Chondrocyte (in vitro differentiated cells): ENCODE measurements at places on chromosomes 4 and X. TPM values are rescaled to one million over a fixed set of nuclear protein-coding genes. Genes with fewer than 3 reads are reported as not detected.

PAGE1 gene
- total RNA-seq = not detected in 3 replicates

KCTD8 gene
- not detected in 3 replicates for total RNA-seq

MAGEC3 gene
- not detected in 3 replicates for total RNA-seq

CC2D2A gene
- 18.6 to 31.5 TPM (median 19.2 TPM) in 3 replicates for total RNA-seq

SSX7 gene
- total RNA-seq = not detected in 3 replicates

SULT1E1 gene
- total RNA-seq = 1.2 to 1.9 TPM (median 1.4 TPM) in 3 replicates

QRFPR gene
- not detected in 3 replicates for total RNA-seq

GPRIN3 gene
- 0.03 to 0.10 TPM (median 0.10 TPM) in 3 replicates for total RNA-seq

SRPK3 gene
- total RNA-seq = 0.18 to 0.50 TPM in 2 of 3 replicates, not detected in the other

COL25A1 gene
- 0.45 to 1.3 TPM (median 0.62 TPM) in 3 replicates for total RNA-seq

ZRSR2 gene
- total RNA-seq = 12.2 to 21.4 TPM (median 13.9 TPM) in 3 replicates

PNMA6A gene
- total RNA-seq = 0.97 to 5.9 TPM (median 4.7 TPM) in 3 replicates

GLRA3 gene
- total RNA-seq = not detected in 3 replicates

AREG gene
- not detected in 3 replicates for total RNA-seq

LGI2 gene
- total RNA-seq = 0.30 to 0.85 TPM (median 0.36 TPM) in 3 replicates

KIT gene
- 3.1 to 6.7 TPM (median 6.4 TPM) in 3 replicates for total RNA-seq

AASDH gene
- 6.9 to 10.5 TPM (median 7.9 TPM) in 3 replicates for total RNA-seq

OPHN1 gene
- total RNA-seq = 6.0 to 9.2 TPM (median 6.1 TPM) in 3 replicates

WDFY3 gene
- total RNA-seq = 59.5 to 80.1 TPM (median 61.9 TPM) in 3 replicates

RPS6KA6 gene
- total RNA-seq = 2.4 to 2.7 TPM (median 2.5 TPM) in 3 replicates

MGARP gene
- 2.6 to 3.5 TPM (median 3.4 TPM) in 3 replicates for total RNA-seq

PRKG2 gene
- total RNA-seq = not detected in 3 replicates

PNMA3 gene
- total RNA-seq = 0.12 to 0.67 TPM (median 0.67 TPM) in 3 replicates

OTUD5 gene
- total RNA-seq = 47.4 to 49.0 TPM (median 47.5 TPM) in 3 replicates

ARHGAP4 gene
- 2.8 to 3.7 TPM (median 3.1 TPM) in 3 replicates for total RNA-seq

VCX3A gene
- total RNA-seq = not detected in 3 replicates

USP17L24 gene
- total RNA-seq = not detected in 3 replicates

RNF212 gene
- 4.6 to 12.8 TPM (median 9.1 TPM) in 3 replicates for total RNA-seq

S100G gene
- total RNA-seq = not detected in 3 replicates

NKX6-1 gene
- total RNA-seq = 0.49 to 0.60 TPM in 2 of 3 replicates, not detected in the other

KLHL13 gene
- total RNA-seq = 0.18 to 1.3 TPM (median 0.45 TPM) in 3 replicates

USP26 gene
- 0.17 TPM in 1 of 3 replicates, not detected in the others for total RNA-seq
